ENCODE measurements at places on chromosomes 7 and 10.
A peak's percentile ranks its signal among the peaks of the same experiment; 100 is the strongest.

GRCh38 chr10:43778571-43778970 lies 129.9 kb upstream of the ZNF32 start:
- DNase-seq, result no peak

- DNase-seq, result no peak
These were observed 155.7 kb downstream of the AUTS2 start for GRCh38 chr7:69753981-69754380.

DNA sequence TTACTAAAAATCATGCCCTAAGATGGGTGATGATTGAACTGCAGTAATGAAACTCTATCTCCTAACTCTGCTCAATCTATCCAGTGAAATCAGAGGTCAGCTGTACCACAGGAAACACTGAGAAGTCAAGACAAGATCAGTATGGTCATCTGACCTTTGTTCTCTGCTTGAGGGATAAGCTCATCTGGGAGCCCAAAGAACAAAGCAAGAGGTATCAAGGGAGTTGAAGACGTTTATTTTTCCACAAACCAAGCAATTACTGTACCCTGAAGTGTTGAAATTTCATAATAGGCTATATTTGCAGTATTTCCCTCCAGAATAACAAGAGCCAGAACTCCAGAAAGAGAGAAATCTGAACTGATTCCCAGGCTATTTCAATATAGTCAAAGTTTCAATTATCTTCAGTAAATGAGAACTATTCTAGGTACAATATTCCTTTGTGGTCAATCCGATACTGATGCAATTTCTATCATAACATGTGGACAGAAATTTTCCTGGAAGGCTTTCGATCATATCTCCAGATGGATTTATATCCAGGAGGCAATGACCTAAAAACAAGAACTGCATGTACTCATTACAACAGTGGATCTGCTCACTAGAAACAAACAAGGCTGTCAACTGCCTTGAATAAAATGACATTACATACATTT lies 345.3 kb downstream of the TNS3 start:
- DNase-seq, result no peak

- no peak for DNase-seq
These were observed 242.4 kb upstream of the GLI3 start for GRCh38 chr7:42479452-42479815.

DNA sequence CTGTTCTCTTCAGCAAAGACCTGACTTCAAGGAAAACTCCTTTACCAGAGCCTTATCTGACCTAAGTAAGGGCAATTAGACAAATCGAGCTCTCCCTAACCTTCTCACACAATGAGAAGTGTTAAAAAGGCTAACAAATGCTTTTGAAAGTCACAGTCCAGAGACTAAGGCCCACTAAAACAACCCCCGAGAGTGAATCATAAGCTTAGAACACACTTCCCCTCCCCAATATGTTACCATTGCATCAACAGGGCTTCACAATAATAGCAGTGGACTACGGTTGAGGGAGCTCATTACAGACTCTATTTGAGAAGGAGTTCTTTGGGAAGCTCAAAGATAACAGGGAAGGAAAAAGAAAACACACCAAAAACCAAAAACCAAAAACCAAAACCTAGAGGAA lies 28.6 kb upstream of the ZEB1 start:
- no peak for DNase-seq

- DNase-seq, result no peak
These were observed 27.1 kb upstream of the SEMA3C start for GRCh38 chr7:80945976-80946375.

DNA sequence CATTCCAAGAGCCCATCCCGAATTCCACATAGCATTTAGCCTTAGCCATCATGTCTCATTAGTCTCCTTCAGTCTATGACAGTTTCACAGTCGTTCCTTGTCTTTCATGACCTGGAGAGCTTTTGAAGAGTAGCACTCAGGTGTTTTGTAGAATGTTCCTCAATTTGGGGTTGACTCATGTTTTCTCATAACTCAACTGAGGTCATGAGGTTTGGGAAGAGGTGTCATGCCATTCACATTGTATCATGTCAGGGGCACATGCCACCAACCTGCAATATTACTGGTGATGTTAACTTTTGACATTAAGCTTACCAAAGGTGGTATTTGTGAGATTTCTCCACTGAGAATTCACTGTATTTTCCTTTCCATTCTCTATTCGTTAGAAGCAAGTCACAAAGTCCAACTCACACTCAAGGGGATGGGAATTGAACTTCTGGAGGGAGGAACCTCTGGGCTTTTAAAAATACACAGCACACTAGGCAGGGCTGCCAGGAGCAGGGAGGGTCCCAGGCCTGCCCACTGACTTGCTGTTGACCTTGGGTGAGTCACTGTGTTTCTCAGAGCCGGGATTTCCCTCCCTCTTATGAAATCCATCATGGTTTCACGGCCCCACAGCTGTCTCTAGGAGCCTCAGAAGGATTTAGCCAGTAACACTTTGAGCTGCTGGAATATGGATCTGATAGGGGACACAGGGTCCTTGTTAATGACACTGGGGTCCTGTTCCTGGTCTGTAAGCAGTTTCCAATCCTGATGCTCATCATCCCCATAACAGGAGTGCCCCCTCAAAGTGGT lies 74.4 kb upstream of the TCF7L2 start:
- DNase-seq, result peak; percentile 55

All from fibroblast of the conjunctiva (primary cell).